Stimulated activated CD4-positive, alpha-beta T cell treated with anti-CD3 and anti-CD28 coated beads, Interleukin-1b, Interleukin-23, amount 100 ng/mL, for 24 hours (primary cell): ENCODE measurements at places on chromosomes 7 and 10.
A peak's percentile ranks its signal among the peaks of the same experiment; 100 is the strongest.

GRCh38 chr7:105655067-105655466, 73.8 kb upstream of the EFCAB10 start:
- DNase-seq, result no peak

GRCh38 chr10:118356628-118357027, 14.5 kb upstream of the FAM204A start:
- no peak for DNase-seq

- no peak for DNase-seq
These were observed 1.6 kb downstream of the SEPHS1 start for GRCh38 chr10:13346283-13347042.

GRCh38 chr7:85184599-85185423, 2.0 kb downstream of the SEMA3D start:
- no peak for DNase-seq

GRCh38 chr10:24858288-24859270, 93.8 kb downstream of the PRTFDC1 start:
- DNase-seq, result no peak

- DNase-seq, result no peak
These were observed 74.8 kb downstream of the LMBR1 start for GRCh38 chr7:156818133-156818532.

DNA sequence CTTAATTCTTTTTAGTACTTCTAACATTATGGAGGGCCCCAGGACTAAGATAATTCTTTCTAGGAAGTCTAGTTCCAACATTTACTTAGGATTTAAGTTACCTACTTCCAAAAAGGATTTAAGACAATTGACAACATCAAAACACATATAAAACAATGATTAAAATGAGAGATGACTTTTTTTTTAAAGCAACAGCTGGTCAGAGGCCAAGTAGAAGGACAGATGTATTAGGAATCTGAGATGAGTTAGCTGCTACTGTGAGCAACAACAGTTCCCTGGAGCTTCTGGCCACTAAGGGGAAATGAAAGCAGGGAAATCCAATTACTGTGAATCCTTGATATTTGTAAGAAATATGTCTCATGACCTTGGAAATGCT, 222.3 kb downstream of the PHTF2 start:
- no peak for DNase-seq

DNA sequence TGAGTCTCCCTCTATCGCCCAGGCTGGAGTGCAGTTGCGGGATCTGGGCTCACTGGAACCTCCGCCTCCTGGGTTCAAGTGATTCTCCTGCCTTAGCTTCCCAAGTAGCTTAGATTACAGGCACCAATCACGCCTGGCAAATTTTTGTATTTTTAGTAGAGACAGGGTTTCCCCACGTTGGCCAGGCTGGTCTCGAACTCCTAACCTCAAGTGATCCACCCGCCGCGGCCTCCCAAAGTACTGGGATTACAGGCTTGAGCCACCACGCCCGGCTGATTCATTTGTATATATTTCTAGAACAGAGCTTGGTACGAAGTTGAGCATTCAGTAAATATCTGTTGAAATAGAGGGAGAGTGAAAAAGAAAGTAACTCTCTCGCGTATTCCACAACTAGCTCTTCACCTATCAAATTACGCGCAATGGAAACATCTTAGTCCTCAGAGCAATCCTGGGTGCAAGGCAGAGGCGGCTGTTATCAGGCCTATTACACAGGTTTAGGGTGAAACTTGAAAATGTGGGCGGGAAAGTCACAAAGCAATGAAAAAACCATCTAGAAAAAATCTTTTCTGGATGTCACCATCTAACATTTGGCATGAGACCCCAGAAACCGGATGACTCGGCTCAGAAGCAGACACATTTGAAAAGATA, 707 bp upstream of the GHITM start:
- peak; percentile 32 for DNase-seq

GRCh38 chr10:5942474-5942873, 34.9 kb downstream of the IL15RA start:
- no peak for DNase-seq

GRCh38 chr7:77825131-77825530, 26.6 kb downstream of the PHTF2 start:
- no peak for DNase-seq

DNA sequence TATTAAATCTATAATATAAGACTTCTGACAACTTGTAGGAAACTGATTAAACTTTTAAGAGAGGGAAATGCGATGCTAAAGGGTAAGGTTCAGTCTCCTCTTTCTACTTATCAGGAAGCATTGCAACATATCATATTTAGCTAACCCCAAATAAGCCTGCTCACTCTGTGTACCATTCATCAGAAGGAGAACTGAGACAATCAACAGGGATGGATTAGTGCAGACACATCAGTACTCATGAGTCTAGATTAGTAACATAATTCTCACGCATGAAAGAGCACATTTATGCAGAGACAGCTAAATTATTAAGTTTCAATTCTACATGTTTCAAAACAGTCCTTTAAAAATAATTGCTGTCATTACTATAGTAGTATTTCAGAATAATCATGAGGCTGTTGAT, 354.2 kb upstream of the ZWINT start:
- no peak for DNase-seq

GRCh38 chr10:58638388-58638787, 125.7 kb downstream of the BICC1 start:
- no peak for DNase-seq

- no peak for DNase-seq
These were observed 25.2 kb downstream of the ASZ1 start for GRCh38 chr7:117402109-117402508.

DNA sequence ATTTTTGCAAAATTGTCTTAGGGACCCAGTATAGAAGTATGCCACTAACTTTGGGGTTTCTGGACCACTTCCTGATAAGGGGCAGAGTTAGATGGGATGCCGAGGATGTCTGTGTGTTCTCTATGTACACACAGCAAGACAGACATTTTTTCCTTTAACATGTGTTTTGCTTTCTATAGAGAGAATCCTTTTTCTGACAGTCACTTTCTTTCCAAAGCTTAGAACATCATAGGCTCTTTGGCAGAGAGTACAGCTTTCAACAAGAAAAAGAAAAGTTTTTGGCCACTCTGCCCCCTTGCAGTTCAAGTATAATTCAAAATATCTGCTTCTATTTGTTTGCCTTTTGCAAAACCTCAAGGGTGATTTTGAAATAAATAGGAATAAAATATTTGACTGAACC, 44.1 kb downstream of the PAPSS2 start:
- no peak for DNase-seq

GRCh38 chr7:130639388-130639787, 29.2 kb downstream of the COPG2 start:
- DNase-seq, result no peak

GRCh38 chr7:27802999-27803398, 63.0 kb downstream of the TAX1BP1 start:
- DNase-seq, result no peak

DNA sequence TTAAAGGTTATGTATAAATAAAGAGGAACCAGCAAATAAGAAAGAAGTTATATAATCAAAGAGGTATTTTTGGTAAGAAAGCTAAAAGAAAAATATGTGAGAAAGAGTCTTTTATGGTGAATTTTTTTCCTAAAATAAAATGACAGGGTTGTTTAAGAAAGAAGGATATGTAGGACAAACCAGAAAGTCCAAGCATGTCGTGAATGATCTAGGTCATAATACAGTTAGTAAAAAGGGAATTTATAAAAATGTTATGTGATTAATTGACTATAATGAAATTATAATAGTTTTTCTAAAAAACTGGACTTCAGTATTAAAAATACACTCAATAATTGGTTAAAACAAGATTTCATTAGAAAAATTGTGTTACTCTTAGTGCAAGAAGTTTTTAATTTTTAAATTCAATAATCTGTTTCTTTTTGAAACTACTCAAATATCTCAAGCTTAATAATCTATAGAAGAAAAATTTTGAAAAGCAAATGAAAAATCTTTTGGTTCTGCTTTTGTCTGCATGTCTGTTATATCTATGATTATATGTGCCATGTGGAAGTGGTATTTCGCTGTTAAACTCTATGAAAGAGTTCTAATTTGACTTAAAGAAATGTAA, 23.3 kb downstream of the AVL9 start:
- DNase-seq, result no peak

DNA sequence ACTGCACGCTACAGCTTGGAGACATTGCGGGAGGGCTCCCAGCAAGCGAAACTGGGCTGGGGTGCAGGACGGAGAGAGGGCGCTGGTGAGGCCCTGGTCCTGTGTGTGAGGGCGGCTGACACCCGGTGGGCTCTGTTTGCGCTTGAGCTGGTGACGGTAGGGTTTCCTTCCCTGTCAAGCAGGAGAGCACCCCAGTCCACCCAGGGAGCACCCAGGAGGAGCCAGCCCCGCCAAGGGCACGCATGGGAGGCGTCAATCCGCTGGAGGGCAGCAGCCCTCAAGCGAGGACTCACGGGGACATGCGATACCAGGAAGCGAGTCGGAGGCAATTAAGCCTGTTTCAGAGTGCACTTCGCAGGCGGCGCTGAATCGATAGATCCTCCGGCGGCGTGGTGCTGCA, 109.4 kb downstream of the MAD1L1 start:
- DNase-seq, result no peak

DNA sequence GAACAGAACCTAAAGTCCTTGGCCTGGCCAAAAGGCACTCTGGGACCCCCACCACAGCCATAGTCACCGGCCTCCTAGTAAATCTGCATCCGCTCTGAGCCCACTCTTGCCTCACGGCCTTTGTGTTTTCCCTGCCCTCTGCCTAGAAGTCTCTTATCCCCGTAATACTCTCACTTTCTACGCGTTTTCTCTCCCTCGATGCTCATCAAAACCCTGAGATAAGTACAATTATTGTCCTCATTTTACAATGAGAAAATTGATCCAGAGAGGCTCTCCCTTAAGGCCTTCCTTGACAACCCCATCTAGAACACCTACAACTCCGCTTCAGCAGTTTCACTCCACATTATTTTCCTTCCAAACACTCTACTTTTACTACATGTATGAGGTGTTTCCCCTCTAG, 1.5 kb upstream of the SFXN4 start:
- DNase-seq, result no peak

DNA sequence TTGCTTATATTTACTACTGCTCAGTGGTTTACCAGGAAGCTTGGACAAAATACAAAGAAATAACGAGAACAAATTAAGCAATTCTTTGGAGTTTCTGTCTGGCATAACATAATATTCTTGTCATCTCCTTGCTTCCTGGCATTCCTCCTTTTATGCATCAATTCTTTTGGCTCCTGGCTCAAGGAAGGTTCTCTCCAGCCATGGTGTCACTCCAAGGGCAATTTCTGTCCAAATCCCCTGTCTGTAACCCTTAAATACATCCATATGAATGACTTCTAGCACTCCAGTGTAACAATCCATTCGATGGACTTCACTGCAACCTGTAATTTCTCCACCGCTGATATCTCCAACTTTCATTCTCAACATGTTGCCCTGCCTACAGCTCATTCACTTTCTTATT, 617.7 kb upstream of the ANKRD30A start:
- no peak for DNase-seq

- no peak for DNase-seq
These were observed at the start of gene PRSS1 for GRCh38 chr7:142749218-142749993. TSS of gene PRSS1 (plus strand) at chr7:142749472. CDS start at chr7:142749485, 13 bp downstream.

DNA sequence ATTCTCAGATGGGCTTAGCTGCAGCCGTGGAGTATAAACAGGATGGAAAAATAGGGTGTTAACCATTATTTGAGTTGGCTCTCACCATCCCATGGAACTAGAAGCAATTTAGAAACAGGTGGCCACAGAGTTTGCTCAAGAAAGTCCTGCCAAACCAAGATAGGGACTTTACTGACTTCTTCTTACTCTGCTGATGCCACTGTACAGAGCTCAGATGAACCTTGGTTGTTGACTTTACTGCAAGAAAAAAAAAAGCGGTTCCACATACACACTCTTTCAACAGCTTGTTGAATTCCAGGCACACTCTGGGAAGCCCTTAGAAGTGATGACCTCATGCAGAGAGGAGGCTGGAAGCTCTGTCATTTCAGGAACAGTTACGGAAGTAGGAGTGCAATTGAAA, 753.4 kb downstream of the NRG3 start:
- no peak for DNase-seq

GRCh38 chr7:69780379-69780778, 182.1 kb downstream of the AUTS2 start:
- no peak for DNase-seq

GRCh38 chr7:120859459-120859858, 1.5 kb upstream of the TSPAN12 start:
- no peak for DNase-seq

DNA sequence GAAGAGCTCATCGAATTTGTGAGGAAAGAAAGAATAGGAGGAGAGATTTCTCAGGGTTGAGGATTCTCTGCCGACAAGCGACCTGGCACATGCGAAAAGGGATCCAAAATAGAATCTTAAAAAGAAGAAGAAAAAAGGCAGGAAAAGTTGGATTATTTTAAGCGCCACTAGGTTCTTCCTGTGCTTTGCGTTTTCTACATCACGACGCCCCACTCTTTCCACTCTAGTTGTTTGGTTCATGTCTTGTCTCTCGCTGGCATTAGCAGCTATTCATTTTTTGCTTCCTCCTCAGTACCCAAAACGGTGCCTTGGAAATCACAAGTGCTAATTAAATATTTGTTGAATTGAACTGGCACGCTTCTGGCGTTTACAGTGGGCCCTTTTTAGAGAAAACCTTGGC, 674 bp upstream of the FRA10AC1 start:
- DNase-seq, result no peak

GRCh38 chr7:117152213-117153007, 170.4 kb downstream of the WNT2 start:
- DNase-seq, result no peak

GRCh38 chr7:1290026-1290678, 57.5 kb downstream of the UNCX start:
- peak; percentile 9 for DNase-seq

- DNase-seq, result no peak
These were observed 32.1 kb upstream of the PAX2 start for GRCh38 chr10:100713049-100713858.

DNA sequence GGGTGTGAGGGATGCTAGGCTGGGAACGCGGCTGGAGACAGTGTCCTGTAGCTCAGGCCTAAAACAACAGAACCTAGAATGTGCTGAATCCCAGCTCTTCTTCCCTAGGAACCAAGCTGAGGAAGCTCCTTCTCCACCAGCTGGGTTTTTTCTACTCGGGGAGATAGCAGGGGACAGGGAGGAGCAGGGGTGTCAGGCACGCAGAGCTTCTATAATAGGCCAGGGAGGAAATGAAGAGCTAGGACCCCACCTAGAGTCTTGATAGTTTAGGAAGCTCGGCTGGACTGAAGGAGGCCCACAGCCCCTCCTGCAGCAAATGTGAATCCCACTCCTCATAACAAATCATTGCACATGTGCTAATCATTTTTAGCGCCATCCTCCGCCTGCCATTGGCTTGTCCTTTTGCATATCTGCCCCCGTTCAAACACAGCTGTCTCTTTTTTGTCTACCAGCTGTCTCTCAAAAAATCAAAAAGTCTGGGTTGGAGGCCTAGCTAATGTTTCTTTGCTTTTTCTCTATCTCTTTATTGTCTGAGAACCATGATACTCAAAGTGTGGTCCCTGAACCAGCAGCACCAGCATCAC, 24.1 kb upstream of the FAM180A start:
- no peak for DNase-seq

- DNase-seq, result no peak
These were observed 123.8 kb downstream of the IPMK start for GRCh38 chr10:58143944-58144343.
